Activated CD8-positive, alpha-beta memory T cell treated with anti-CD3 and anti-CD28 coated beads for 1 hour (primary cell): ENCODE measurements at places on chromosomes 2 and 18.

DNA sequence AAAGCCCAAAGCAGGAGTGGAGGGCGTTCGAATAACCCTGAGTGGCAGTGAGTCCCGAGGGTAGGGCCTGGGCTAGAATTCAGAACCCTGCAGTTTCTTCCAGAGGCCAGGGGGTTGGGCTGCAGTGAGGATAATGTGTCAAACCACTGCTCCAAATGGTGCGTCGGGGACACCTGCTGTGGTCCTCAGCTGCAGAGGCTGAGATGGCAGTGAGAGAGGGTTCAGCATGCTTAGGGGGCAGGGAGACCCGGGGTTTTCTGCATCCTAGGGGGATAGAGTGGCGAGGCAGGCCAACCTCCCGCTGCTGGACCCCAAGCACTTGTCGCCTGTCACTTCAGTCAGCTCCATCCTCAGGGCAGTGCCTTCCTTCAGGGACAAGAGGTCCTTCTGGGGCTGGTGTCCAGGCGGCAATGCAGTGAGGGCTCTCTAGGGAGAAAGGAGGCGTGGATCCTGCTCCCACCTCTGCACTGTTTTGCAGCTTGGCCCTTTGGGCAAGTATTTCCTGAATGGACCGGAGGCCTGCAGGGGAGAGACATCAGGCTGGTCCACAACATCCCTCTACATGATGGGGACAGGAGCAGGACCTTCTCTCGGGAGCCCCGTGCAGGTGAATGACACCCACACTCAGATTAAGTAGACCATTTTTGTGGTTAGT is 8.4 kb upstream of the NTSR2 start:
- no peak for DNase-seq

- no peak for DNase-seq
These were observed 135.3 kb downstream of the INSIG2 start for GRCh38 chr2:118223511-118223991.

- DNase-seq = no peak
These were observed 322.9 kb upstream of the ACVR2A start for GRCh38 chr2:147521936-147522335.

- no peak for DNase-seq
These were observed 180.1 kb downstream of the CAPN13 start for GRCh38 chr2:30627151-30627550.

DNA sequence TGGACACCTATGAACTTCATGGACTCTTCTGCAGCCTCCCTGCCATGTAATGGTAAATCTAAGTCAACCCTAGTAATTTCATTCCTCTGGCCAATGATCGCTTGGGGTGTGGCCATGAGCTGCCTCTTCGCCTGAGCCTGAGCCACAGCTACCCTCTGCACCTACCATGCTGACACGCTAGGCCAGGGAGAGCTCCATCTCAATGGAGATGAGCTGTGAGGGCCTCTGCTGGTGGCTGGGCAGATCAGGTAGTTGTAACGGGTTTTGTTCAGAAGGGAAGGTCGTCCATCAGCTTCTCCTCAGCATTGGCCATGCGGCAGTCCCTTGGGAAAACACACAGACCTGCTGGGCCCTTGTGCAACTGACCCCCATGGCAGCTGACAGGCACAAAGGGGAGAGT is 24.4 kb downstream of the MPHOSPH10 start:
- no peak for DNase-seq

GRCh38 chr2:127859712-127860085 is 1.7 kb upstream of the POLR2D start:
- DNase-seq = peak; percentile 37

DNA sequence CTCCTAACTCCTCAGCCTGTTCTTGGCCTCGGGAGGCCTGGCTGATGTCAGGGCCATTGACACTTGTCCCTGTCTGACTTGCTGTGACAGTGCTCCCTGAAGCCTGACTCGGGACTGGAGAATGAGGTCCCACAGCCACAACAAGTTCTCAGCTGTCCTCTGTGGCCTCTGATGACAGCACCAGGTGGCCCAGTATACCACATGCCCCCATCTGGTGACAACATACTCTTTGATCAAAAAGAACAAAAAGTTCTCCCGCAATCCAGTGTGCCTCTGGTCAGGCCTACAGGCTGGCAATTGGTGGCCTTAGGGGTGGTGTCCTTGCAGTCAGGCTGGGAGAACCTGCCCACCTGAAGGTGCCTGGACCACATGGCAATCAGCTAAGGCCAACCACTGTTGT is 102.6 kb downstream of the SEPTIN10 start:
- no peak for DNase-seq

GRCh38 chr18:74921057-74921820 is 287.7 kb downstream of the PTGR3 start:
- no peak for DNase-seq

GRCh38 chr2:105183555-105184323 is 57.8 kb upstream of the GPR45 start:
- DNase-seq = no peak

- no peak for DNase-seq
These were observed 26.9 kb upstream of the DTNB start for GRCh38 chr2:25700221-25700660.

DNA sequence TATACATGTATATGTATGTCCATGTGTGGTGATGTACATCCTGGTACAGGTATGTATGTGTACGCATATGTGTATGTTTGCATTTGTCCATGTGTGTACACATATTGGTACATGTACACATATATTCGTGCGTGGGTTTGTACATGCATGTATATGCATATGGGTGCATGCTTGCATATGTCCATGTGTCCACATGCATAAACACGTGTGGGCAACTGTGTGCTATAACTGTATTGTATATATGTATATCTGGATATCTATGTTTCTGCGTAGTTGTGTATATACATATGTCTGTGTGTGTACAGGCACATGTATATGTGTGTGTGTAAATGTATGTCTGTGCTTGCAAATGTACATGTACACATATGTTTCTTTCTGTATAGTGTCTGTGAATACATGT is 858.5 kb downstream of the CNTNAP5 start:
- DNase-seq = no peak

DNA sequence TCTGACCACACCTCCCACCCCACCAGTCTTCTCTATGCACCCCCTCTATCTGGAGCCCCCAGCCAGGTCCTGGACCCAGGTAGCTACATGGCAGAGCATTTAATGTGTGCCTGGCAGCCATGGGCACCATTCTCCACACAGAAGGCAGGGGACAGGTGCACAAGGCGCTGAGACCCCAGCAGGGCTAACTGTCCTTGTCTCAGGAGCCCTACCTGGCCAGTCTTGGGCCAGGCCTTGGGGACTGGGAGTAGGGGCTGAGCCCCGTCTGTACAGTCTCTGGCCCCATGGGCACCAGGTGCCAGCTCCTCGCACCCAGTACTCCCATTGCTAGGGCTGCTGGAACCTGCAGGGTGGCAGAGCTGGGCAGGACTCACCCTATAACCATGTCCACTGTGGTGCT is 2.9 kb downstream of the GNLY start:
- DNase-seq = no peak

DNA sequence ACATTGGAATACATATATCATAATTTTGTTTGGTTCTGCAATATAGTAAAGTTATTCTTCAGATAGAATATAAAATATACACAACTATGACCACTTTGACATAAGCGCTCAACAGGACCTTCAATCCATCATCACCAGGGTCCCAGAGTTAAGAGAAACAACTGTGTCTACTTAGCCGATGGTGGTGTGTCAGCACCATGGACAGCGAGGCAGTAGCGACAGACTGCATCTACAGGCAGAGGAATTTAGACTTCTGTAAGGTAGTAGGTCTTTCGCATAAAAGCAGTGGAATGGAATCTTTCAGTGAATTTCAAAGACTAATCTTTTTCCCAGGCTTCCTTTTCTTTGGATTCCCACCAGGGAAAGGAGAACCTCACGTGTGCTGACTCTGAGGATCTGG is 20.5 kb upstream of the LRPPRC start:
- no peak for DNase-seq

DNA sequence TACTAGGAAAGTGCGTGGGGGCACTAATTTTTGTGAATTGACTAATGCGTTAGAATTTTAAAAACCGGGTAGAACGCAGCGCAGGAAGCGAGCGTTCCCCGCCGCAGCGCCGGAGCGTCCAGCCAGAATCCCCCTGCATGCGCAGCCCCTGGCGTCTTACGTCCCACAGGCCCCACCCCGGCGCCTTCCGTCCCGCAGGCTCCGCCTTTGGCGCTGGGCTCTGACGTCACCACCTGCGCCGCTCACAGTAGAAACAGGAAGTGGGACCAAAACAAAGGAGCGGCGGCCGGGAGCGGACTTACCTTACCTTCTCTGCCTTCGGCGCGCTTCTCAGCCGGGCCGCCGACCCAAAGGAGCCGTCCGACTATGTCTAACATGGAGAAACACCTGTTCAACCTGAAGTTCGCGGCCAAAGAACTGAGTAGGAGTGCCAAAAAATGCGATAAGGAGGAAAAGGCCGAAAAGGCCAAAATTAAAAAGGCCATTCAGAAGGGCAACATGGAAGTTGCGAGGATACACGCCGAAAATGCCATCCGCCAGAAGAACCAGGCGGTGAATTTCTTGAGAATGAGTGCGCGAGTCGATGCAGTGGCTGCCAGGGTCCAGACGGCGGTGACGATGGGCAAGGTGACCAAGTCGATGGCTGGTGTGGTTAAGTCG is at the start of gene CHMP1B:
Gene CHMP1B (plus strand): TSS at position 268 of the 660 bp plus-strand sequence. CDS start 99 bp downstream, at position 367.
- DNase-seq = peak; percentile 94

- no peak for DNase-seq
These were observed 46.5 kb upstream of the SESTD1 start for GRCh38 chr2:179311101-179311500.

GRCh38 chr2:105334211-105334610 is 3.1 kb upstream of the C2orf49 start:
- DNase-seq = no peak

GRCh38 chr2:9802576-9802993 is 40.7 kb upstream of the TAF1B start:
- no peak for DNase-seq

DNA sequence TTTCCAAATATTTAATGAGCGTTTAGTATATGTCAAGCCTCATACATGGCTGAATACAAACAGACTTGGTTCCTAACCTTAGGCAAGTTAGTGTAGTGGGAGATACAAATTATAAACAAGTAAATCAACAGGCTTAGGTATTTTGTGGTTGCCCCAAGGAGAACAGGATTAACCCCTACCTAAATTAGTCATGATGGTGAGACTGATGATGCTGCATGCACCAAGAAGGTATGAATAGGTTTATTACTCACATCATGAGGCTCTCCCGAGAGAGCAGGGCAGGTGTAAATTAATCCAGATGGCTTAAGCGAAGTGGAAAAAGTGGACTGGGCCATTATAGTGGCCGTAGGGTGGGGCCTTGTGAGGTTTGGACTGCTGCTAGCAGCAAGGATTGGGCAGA is 118.1 kb upstream of the GCFC2 start:
- no peak for DNase-seq

DNA sequence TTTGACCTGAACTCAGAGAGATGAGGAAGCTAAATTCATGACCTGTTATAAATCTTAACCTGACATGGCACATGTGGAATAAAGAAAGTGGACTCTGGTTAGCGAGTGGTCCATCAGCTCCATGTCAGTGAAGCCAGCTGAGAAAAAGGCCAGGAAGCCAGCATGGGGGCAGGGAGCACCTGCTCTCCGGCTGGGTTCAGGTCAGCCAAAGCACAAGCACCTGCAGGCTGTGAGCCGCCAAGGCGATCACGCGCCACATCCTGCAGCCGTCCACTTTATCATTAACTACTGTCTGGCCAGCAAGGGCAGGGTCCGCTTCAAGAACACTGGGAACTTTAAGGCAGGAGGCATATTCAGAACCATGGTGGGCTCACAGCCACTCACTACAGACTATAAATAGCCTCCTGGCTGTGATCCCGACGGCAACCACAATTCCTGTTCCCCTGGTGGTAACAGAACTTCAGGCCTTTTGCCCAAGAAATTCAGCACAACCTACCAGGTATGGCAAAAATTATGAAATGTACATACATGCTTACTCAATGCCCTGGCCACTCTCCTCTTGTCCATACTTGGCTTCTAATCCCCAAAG is 35.5 kb downstream of the ACVR1 start:
- DNase-seq = no peak

DNA sequence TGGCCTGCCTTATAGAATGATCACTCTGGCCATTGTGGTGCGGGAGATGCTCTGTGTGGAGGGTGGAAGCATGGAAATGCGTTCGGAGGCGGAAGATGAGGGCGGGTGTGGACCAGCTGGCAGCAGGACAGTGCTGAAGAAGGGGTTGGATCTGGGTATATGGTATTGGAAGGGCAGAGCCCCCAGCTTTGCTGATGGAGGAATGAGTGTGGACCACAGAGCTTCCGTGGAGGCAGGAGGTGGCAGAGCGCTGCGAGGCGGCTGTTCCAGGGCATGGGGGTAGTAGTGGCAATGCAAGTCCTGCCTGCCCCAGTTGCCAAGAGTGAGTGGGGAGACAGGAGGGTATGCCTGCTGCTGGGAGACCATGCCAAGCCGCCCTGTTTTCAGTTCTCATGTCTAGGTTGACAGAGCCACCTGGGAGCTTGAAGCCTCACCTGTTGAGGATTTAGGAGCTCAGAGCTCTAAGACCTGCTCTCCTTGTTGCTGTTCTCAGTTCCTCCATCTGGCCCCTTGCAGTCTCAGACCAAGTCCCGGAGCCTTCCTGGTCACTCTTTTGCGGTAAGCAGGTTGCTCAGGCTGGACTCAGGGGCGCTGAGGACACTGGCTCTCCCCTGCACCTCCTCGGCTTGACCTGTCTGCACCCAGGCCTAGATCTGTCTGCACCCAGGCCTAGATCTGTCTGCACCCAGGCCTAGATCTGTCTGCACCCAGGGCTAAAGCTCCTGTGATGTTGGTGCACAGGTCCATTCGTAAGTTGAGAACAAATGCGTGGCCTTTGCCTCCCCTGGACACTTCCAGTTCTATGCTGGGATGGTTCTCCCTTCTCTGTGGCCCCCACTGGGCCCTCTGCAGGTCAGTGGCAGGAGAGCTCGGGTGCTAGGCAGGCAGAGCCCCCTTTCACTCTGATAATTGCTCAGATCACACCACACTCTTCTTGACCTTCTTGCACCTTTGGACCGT is 290.5 kb upstream of the HS6ST1 start:
- DNase-seq = no peak

DNA sequence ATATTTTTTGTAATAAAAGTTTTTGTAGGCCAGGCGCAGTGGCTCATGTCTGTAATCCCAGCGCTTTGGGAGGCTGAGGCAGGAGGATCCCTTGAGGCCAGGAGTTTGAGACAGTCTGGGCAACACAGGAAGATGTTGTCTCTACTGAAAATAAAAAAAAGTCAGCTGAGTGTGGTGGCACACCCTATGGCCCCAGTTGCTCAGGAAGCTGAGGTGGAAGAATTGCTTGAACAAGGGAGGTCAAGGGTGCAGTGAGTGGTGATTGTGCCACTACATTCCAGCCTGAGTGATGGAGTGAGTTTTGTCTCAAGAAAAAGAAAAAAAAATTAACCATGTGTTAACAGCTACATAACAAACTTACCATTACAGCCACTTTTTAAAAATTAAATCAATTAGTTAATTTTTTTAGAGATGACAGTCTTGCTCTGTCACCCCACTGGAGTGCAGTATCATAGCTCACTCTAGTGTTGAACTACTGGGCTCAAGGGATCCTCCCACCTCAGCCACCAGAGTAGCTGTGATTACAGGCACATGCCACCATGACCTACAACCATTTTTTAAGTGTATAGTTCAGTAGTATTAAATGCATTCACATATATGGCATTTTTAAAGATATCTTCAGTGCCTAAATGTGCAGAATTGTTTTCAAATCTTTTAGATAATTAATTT is 67.2 kb upstream of the ACYP2 start:
- DNase-seq = no peak

- DNase-seq = no peak
These were observed 494 bp downstream of the ANKZF1 start for GRCh38 chr2:219230059-219230540.
